Temporal lobe (tissue), 4 donors: ENCODE measurements at places on chromosomes 6 and 20. TPM values are rescaled to one million over a fixed set of nuclear protein-coding genes. Genes with fewer than 3 reads are reported as not detected.

SLC52A3 gene
- 0.49 TPM for total RNA-seq

JPH2 gene
- under 0.01 TPM for total RNA-seq

RSPH4A gene
- 2.0 TPM for total RNA-seq

ADGB gene
- 0.25 TPM for total RNA-seq

MOXD1 gene
- total RNA-seq: 30.5 TPM

C6orf15 gene
- not detected for total RNA-seq

SPTLC3 gene
- 0.98 TPM for total RNA-seq

CST7 gene
- 0.25 TPM for total RNA-seq

SDHAF4 gene
- total RNA-seq: 18.2 TPM

TINAG gene
- total RNA-seq: 0.25 TPM

SCRT2 gene
- 4.7 TPM for total RNA-seq

ACTL10 gene
- 0.74 TPM for total RNA-seq

C6orf136 gene
- total RNA-seq: 11.6 TPM
